Hepatocyte (in vitro differentiated cells): ENCODE measurements at places on chromosomes 6 and 20. TPM values are rescaled to one million over a fixed set of nuclear protein-coding genes. Genes with fewer than 3 reads are reported as not detected.

- DNase-seq, result no peak
- H3K27ac ChIP-seq, result no peak overlapping the region
- H3K36me3 ChIP-seq, result no peaks in the 10 kb centered on the region
- no peak overlapping the region for H3K4me3 ChIP-seq
- H3K27me3 ChIP-seq, result no peaks in the 10 kb centered on the region
Observed at GRCh38 chr6:20722455-20722854, 188.2 kb downstream of the CDKAL1 start.

DNA sequence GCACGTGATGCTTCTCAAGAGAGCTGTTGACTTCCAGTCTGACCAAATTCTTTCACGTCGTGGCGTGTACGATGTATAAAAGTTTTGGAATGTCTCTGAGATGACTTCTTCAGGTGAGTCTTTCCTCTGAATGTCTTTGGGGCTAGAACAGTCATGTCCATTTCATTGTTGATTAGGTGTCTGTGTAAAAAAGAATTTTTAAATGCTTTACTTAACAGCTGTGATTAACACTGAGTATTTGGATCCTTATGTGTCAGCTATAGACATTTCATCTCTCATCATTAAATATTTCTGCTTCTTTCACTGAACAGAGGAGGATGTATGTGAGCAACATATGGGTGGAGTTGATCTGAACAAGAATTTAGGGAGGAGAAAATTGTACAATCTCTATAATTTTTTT, 29.3 kb upstream of the KIF13A start:
- H3K36me3 ChIP-seq, result no peaks in the 10 kb centered on the region
- no peaks in the 10 kb centered on the region for H3K27me3 ChIP-seq
- no peak overlapping the region for H3K27ac ChIP-seq
- no peak for DNase-seq

GRCh38 chr20:44542890-44543289, 21.0 kb upstream of the SERINC3 start:
- no peak overlapping the region for H3K27ac ChIP-seq
- no peak overlapping the region for H3K4me3 ChIP-seq
- H3K36me3 ChIP-seq, result no peaks in the 10 kb centered on the region
- H3K4me1 ChIP-seq, result peaks cover 4% of the 10 kb centered on the region
- DNase-seq, result no peak

- no peaks in the 10 kb centered on the region for H3K27me3 ChIP-seq
- H3K4me3 ChIP-seq, result no peak overlapping the region
- H3K27ac ChIP-seq, result no peak overlapping the region
- H3K36me3 ChIP-seq, result no peaks in the 10 kb centered on the region
- peaks cover 3% of the 10 kb centered on the region for H3K4me1 ChIP-seq
Observed at GRCh38 chr20:11987526-11987925, 69.8 kb downstream of the BTBD3 start.

ELOVL2 gene
- total RNA-seq, result 20.8 and 24.8 TPM in 2 replicates

DNA sequence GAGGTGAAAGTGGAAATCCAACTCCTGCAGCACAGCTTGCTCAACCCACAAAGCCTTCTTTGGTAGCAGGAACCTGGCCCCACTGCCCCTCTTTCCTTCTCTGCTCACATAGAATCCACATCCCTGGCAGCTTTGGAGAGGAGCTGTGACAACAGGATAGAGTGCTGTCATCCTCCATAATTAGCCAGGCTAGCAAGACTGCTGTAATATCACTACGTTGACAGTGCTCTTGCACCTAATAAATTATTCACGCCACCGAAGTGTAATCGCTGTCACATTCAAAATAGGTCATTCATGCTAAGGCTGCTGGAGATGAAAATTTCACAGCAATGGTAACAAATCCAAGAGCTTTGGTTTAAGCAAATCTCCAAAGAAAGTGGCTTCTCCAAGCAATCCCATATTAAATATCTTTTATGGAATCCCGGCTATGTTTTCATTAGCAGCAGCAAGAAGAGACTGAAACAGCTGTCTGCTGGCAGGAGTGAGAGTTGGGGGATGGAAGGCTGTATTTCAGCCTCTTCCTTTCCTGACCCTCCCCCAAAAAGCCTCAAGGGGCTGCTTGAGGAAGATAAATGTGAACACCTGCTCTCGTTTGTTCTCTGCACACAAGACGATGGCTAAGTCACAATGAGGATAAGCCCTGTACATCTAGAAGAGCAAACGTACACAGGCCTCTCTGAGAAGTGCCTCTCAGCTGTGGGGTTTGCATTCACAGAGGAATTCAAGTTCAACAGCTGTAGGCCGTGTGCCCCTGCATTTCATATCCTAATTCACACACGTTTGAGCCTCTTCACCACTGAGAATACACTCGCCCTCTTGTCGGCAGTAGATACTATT, 16.5 kb downstream of the RIPOR2 start:
- H3K4me1 ChIP-seq, result peaks cover 17% of the 10 kb centered on the region
- no peak overlapping the region for H3K4me3 ChIP-seq
- DNase-seq, result no peak
- no peak overlapping the region for H3K27ac ChIP-seq

RSPH9 gene
- 0.08 and 0.73 TPM in 2 replicates for total RNA-seq

DNA sequence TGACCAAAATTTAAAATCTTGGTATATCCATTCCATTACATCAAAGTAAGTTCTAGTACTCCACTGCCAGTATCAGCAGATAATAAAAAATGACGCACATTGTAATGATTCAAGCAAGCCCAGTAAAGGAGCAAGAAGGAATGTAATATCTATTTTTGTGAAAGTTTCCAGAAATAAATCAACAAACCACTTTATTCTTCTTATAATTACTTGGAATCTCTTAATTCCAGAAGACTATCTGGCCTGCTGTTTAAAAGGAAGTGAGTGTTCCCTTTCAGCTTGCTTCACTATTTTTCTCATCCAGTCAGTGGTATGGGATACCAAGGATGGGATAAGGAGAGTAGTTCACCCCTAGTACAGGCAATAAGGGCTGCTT, 42.2 kb upstream of the DSE start:
- no peaks in the 10 kb centered on the region for H3K36me3 ChIP-seq
- no peak for DNase-seq
- H3K4me1 ChIP-seq, result peaks cover 7% of the 10 kb centered on the region
- H3K27ac ChIP-seq, result peak overlapping the region; percentile 52
- H3K27me3 ChIP-seq, result no peaks in the 10 kb centered on the region
- no peak overlapping the region for H3K4me3 ChIP-seq

DNA sequence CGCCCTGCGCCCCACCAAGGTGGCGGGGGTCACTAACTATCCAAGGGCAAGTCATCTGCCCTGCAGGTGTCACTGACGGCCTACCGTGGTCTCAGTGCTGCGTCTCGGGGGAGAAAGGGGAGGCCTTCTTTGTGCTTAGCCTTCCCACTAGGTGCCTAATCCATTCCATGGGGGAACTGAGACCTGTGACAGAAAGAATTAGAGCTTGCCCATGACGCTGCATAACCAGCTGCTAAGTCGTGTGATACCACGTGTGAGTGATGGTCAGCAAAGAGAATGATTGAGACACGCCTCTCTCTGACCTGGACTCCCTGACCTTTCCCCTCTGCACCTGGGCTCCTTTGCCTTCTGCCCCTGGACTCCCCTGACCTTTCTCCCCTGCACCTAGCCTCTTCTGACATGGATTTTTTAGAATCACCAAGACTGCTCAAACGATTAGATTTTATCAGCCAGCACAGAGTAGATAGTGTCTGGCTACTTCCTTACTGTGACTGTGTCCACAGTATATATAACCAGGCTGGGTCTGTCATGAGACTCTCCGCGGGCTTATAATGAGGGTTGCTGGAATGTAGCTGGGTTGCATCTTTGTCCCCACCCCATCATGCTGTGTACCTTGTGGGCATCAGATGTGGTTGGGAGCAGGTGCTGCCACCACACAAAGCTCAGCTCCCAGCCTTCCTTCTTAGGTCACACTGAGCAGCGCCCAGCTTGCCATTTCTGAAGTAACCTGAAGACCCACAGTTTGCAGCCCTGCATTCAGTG, 140.6 kb downstream of the TMEM242 start:
- no peak for DNase-seq
- H3K27ac ChIP-seq, result peak overlapping the region; percentile 59
- H3K4me3 ChIP-seq, result no peak overlapping the region

GPX5 gene
- not detected in 2 replicates for total RNA-seq

- no peaks in the 10 kb centered on the region for H3K27me3 ChIP-seq
- peaks cover 17% of the 10 kb centered on the region for H3K4me1 ChIP-seq
- H3K27ac ChIP-seq, result peak overlapping the region; percentile 35
- no peaks in the 10 kb centered on the region for H3K36me3 ChIP-seq
- H3K4me3 ChIP-seq, result no peak overlapping the region
Observed at GRCh38 chr6:166612471-166612881, 14.6 kb downstream of the RPS6KA2 start.

GRCh38 chr20:48781634-48782033, 46.2 kb downstream of the PREX1 start:
- H3K36me3 ChIP-seq, result no peaks in the 10 kb centered on the region
- DNase-seq, result no peak
- no peaks in the 10 kb centered on the region for H3K4me1 ChIP-seq
- H3K27me3 ChIP-seq, result no peaks in the 10 kb centered on the region

GRCh38 chr6:134519465-134519864, 201.6 kb upstream of the SGK1 start:
- no peak for DNase-seq
- H3K4me1 ChIP-seq, result peaks cover 12% of the 10 kb centered on the region
- H3K4me3 ChIP-seq, result no peak overlapping the region
- H3K27ac ChIP-seq, result no peak overlapping the region

MDFI gene
- total RNA-seq, result 106 and 115 TPM in 2 replicates

GRCh38 chr6:161225681-161226008, 48.2 kb downstream of the AGPAT4 start:
- no peak for DNase-seq
- no peak overlapping the region for H3K4me3 ChIP-seq
- H3K4me1 ChIP-seq, result peaks cover 25% of the 10 kb centered on the region
- no peaks in the 10 kb centered on the region for H3K36me3 ChIP-seq
- H3K27ac ChIP-seq, result peak overlapping the region; percentile 67

DNA sequence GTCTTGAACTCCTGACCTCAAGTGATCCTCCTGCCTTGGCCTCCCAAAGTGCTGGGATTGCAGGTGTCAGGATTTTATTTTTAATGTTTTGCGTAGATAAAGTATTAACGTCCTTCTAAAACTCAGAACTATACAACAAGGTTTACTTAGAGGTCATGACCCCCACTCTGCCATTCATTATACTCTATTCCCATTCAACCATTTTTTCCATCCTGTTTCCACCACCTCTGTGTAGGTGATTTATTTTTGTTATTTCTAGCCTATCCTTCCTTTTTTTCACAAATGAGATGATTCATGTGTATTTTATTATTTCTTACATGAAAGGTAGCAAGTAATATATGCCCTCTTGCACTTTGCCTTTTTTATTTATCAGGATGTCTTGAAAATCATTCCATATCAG, 138.1 kb downstream of the FARS2 start:
- H3K36me3 ChIP-seq, result no peaks in the 10 kb centered on the region
- no peak overlapping the region for H3K4me3 ChIP-seq
- no peak overlapping the region for H3K27ac ChIP-seq
- no peaks in the 10 kb centered on the region for H3K27me3 ChIP-seq

MCHR2 gene
- total RNA-seq, result 0.27 TPM in 1 of 2 replicates, not detected in the other

DNA sequence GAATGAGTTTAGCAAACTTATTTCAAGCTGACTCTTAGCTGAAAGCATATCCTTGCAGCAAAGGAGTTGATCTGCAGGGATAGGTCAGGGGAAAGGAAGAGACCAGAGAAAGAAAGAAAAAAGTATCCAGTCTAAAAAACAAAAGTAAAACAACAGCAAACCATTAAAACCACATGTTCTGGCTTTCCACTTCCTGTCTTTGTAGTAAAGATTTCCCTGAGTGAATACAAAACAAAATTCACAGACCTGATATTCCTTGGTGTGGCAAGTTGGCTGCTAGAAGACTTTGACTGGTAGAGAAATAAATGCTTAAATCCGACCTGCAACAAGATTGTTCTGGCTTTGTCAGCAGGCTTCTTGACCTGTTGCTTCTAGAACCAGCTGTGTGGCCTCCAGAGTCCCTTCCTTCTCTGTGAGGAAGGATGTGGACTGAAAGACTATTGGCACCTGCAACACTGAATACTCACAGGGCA, 23.4 kb upstream of the MCM3 start:
- no peak for DNase-seq
- H3K4me1 ChIP-seq, result peaks cover 36% of the 10 kb centered on the region
- no peaks in the 10 kb centered on the region for H3K36me3 ChIP-seq
- peak overlapping the region; percentile 71 for H3K27ac ChIP-seq

SRXN1 gene
- 40.0 and 42.2 TPM in 2 replicates for total RNA-seq

CLDN20 gene
- total RNA-seq, result not detected in 2 replicates
